SK-N-DZ (cell line): ENCODE measurements at places on chromosomes 4 and X.

DNA sequence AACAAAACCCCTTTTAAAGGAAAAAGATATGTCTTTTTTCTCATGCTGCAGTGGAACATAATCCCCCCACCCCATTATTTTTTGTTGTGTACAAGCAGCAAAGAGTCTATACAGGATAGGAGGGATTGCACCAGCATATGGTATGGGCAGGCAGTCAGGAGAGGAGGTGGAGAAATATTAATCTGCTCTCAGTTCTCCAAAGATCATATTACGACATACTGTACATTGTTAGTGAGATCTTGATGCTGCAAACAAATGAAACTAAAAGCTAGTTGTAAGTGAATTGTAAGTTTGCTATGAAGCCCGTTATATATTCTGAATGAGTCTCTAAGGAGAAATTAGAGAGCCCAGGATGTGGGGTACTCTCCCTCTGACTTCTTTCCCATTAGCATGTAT is 75.3 kb downstream of the RAPGEF2 start:
- DNase-seq: no peak

- DNase-seq: no peak
Measured at GRCh38 chrX:150913511-150913910, 15.0 kb upstream of the CD99L2 start.

GRCh38 chrX:134528960-134529359 is 69.0 kb downstream of the HPRT1 start:
- no peak for DNase-seq

DNA sequence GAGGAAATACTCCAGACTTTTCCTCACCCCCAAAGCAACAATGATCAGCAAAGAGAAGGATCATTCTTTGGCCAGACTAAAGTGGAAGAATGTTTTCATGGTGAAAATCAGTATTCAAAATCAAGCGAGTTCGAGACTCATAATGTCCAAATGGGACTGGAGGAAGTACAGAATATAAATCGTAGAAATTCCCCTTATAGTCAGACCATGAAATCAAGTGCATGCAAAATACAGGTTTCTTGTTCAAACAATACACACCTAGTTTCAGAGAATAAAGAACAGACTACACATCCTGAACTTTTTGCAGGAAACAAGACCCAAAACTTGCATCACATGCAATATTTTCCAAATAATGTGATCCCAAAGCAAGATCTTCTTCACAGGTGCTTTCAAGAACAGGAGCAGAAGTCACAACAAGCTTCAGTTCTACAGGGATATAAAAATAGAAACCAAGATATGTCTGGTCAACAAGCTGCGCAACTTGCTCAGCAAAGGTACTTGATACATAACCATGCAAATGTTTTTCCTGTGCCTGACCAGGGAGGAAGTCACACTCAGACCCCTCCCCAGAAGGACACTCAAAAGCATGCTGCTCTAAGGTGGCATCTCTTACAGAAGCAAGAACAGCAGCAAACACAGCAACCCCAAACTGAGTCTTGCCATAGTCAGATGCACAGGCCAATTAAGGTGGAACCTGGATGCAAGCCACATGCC is 89.7 kb downstream of the TET2 start:
- DNase-seq: no peak

DNA sequence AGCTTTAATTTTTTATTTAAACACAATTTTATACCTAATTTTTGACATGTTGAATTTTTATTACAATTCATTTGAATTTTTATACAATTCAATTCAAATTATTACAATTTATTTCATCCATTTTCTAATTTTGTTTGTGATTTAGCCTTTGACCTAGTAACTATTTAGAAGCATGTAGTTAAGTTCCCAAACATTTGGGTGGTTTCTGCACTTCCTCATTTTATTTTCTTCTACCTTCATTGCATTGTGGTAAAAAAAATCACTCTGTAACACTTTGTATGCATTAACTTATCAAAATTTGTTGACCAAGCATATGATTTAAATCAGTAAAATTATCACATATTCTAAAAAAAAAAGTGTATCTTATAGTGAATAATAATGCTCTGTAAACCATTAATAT is 928.9 kb downstream of the ARAP2 start:
- no peak for DNase-seq

DNA sequence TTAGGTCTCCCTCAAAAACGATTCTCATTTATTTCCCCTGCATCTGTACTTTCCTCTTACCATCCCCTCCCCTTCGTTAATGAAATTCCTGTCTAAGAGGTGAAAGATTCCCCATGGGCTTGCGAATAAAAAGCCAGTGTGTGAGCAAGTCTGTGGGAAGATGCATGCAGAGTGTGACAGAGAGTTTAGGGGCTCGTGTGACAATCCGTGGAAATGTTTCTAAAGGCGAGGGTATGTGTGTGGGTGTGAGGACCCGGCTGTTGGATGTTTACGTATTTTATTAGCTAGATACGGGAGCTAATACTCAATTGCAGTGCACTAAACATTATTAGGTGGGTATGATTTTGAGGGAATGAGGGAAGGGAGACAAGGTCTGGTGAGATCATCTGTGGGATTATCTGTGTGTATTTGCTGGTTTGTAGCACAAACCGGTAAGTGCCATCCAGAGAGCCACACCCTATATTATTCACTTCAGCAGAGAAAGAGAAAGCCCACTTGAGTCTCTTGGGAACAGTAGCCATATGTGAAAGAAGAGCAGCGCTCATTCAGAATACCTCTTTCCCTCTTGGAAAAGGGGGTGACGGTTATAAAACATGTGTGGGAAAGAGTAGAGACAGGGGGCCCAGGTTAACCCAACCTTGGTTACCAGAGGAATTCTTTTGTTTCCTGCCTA is 893 bp upstream of the HOPX start:
- no peak for DNase-seq

- DNase-seq: peak; percentile 83
Measured at GRCh38 chr4:42282081-42282901, 115.0 kb upstream of the SHISA3 start.

DNA sequence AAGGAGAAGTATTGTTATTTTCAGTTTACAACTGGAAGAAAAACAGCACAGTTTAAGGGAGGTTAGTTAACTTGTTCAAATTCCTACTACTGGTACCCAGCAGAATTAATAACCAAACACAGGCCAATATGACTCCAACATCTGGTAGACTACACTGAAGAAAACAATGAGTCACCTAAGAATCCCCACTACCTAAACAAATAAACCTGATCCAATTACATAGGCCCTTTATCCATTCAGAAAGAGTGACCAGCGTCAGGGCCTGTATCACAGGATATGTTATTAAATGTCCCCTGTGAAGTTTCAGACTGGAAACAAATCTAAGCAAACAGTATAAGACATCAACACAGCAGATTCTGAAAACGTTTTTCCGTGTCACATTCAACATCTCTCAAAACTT is 492.5 kb upstream of the INTU start:
- DNase-seq: no peak

- no peak for DNase-seq
Measured at GRCh38 chr4:39889226-39889625, 88.5 kb downstream of the PDS5A start.

- DNase-seq: no peak
Measured at GRCh38 chrX:15797707-15798106, 7.4 kb downstream of the ZRSR2 start.

DNA sequence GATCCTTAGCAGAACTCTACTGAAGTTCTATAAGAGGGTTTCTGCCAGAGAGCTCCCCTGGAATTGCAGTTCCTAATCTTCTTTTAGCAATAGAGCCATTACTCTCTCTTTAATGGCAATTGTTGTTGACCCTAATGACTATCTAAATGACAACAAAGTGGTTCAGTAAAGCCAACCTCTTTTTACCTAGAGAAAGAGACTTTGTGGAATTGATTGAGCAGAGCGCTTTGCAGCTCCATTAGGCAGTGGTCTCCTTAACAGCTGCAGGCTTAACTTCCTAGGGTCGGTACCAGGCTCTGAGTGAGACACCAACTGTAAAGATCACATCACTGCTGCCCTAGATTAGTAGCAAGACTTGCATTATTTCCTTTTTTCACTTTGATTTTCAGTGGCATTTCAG is 1472.9 kb upstream of the TENM3 start:
- DNase-seq: no peak

DNA sequence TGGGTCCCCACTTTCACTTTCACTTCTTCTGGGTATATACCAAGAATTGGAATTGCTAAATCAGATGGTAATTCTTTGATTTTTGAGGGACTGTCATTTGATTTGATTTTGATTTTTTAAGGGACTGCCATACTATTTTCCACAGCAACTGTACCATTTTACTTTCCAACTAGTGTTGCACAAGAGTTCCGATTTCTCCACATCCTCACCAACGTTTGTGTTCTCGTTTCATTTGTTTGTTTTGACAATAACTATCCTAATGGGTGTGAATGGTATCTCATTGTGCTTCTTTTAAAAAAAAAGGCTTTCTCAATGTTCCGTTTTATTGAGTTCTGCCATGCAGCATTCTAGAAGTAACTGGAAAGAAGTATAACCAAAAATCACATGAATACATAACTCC is 62.6 kb downstream of the C4orf46 start:
- no peak for DNase-seq

DNA sequence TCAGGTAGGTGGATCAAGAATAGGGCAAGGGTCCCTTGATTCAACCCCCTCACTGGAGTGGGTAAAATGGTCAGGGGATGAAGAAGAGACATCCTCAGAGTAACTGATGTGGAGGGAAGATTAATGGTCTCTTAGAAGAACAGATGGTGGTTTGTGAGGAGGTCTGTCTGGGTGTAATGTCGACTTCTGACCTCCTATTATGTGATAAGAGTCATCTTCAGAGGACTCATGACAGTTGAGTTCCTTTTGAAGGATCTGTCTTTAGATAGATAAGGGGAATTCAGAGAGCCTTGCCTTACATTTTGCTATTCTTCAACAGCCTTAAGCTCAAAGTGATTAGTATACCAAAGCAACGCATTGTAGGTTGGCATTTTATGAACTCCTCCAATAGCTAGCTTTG is 27.1 kb upstream of the MAGEA8 start:
- no peak for DNase-seq

GRCh38 chr4:182225257-182225852 is 17.8 kb upstream of the TENM3 start:
- DNase-seq: peak; percentile 21

DNA sequence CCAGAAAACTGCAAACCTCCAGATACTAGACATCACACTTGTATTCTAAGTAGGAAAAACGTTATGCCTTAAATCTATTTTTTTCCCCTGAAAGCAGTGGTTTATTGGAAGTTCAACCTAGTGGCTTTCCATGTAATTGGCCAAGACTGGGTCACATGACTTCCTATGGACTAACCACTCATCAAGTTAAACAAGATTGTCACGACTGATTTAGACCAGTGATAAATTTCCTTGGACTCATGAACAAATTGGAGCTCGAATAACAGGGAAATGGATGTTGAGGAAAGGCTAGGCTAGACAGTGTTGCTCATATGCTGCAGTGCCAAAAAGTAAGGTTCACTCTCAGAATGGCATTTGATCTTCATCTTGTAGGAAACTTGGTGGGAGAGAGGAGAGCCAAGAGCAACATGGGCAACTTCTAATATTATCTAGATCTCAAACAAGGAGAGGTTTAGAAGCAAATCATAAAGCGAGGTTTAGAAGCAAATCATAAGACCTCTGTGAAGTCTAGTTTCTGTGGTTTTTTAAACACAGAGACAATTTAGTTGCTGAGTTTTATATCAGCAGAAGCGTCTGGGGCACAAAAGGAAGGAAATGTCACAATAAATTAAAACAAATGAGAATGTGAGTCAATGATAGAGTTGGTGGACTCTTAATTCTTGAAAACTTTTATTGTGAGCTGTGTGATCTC is 165.6 kb upstream of the BOD1L1 start:
- no peak for DNase-seq

DNA sequence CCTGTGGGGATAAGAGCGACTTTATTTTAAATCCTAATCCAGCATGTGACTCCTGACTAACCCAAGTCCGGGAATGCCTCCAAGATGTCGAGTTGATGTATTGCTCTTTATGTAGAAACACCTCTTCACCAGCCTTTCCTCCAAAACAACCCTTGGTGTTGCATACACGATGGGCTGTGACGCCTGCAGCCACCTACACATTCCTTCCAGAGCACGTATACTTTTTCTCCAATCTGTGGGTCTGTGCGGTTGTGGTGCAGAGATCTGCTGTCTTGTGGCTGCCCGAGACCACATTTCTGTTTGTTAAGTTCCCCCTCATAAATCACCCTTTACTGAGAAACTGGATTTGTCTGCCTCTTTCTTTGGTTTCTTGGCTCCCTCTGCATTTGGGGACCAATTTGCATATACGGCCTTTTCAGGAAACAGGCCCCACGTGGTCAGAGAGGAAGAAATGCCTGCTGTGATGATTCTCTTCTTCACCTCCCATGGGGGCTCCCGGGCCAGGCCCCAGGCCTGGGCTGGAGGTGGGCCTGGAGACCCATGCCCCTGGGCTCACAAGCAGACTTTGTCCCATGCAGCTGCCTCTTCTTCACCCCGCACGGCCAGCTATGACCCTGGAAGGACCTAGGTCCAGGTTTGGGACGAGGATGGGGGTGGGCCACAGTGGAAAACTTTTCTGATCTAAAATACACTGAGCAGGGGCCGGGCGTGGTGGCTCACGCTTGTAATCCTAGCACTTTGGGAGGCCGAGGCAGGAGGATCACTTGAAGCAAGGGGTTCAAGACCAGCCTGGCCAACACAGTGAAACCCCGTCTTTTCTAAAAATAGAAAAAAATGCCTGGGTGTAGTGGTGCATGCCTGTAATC is 21.4 kb upstream of the AFAP1 start:
- DNase-seq: no peak

DNA sequence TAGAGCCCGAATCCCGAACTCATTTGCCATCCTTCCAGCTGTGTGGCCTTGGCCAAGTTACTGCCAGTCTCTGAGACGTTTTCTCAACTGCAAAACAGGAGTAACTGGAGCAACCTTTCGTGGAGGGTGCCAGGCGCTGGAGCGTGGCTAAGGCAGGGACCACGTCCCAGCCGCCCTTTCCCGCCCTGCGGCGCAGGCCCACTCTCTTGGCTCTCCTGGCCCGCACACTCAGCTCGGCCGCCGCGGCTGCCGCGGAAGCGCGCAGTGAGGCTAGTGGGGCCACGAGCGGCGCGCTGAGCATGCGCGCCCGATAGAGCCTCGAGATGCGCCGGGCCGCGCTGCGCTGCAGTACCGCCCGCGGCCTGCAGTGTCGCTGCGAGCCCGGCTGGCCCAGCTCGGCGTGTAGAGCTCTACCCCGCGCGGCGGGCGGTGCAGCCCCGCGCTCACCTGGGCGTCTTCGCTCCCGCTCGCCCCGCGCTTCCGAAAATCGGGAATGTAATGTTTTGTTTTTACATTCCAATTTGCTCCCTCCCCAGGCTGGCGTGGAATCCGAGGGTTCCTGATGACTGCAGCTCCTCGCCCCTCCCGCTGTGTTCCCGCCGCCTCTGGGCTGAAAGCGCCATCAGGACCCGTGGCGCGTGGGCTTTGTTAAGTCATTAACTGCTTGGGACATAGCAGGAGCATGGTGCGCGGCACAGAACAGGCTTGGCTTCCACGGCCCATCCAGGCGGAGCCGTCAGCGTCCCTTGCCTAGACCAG is 4.0 kb upstream of the ZNF518B start:
- peak; percentile 42 for DNase-seq

GRCh38 chrX:7147413-7147977 is at the start of gene STS:
Gene STS, plus strand, starts transcription at chrX:7147712. Its CDS starts 105,488 bp downstream, at chrX:7253200.
- peak; percentile 37 for DNase-seq

- no peak for DNase-seq
Measured at GRCh38 chr4:53821179-53821851, 230.0 kb upstream of the LNX1 start.
